Naive B cell (primary cell): ENCODE measurements at places on chromosomes 6 and 20.

DNA sequence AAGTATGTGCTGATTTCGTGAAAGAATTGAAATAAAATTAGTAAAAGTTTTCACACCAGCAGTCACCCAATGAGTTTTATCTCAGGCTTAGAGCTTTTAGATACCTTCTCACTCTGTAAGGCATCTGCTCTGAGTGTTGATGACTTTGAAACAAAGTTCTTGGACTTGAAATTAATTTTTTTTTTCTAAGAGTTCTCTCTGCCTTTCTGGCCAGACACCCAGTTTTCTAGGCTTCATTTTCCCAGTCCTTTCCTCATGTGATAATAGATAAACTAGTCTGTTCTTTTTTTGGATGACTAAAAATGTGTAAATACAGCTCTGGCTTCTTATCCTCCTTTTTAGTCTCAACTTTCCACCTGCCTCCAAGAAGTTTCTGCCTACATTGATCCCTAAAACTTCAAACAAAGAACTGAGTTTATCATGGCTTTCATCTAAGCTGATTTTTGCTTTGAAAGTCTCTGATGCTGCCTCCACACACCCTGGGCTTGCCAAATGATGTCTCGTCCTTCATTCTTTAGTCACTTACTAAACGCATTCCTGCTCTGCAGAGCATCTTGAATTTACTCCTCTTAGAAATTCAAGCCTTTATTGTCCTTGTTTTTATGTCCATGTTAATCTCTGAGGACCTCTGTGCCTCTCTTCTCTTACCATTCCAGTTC lies 32.7 kb downstream of the SLX4IP start:
- no peak for DNase-seq

DNA sequence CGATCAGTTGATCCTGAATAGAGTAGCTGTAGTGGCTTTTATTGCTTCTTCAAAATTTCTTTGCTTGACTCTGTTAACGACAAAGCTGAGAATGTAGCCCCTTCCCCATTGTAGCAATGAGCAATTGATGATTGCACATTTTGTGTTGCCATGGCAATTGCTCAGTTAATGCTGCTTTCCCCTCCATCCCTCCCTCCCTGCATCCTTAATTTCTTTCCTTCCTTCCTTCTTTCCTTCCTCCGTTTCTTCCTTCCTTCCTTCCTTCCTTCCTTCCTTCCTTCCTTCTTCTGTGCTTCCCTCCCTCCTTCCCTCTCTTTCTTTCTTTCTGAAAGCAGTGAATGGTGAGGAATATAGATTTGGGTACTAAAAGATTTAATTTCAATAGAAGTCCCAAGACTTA lies 557.3 kb upstream of the MAP3K7 start:
- DNase-seq: no peak

GRCh38 chr20:59580146-59580946 lies 24.0 kb upstream of the PHACTR3 start:
- no peak for DNase-seq

DNA sequence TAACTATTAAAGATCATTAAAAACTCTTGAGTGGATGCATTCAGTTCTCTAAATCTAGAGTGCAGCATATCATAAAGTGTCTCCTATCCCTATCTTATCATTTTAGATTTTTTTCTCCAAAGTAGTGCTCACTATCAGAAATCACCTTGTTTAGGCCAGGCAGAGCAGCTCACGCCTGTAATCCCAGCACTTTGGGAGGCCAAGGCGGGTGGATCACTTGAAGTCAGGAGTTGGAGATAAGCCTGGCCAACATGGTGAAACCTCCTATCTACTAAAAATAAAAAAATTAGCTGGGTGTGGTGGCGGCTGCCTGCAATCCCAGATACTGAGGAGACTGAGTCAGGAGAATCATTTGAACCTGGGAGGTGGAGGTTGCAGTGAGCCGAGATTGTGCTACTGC lies 368.9 kb downstream of the PRKN start:
- DNase-seq: no peak

- DNase-seq: no peak
These were observed 136.5 kb upstream of the SYNDIG1 start for GRCh38 chr20:24332956-24333355.

- DNase-seq: no peak
These were observed 175.2 kb downstream of the CDKAL1 start for GRCh38 chr6:20709451-20709850.

DNA sequence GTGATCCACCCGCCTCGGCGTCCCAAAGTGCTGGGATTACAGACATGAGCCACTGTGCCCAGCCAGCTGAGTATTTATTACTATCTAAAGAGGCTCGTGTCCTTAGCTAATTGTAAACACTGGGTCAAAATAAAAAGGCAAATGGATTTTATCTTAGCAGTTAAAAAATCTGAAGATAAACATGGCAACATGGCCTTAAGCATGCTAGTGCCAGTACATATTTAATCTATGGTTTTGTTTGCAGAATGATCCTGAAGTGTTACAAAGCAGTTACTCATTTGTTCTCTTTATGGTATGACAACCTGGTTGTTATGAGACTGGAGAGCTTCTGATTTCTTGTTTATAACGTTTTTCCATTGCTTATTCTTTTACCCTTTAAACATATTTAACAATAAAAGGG lies 3.9 kb upstream of the KIAA0408 start:
- DNase-seq: no peak

- DNase-seq: no peak
These were observed 25.1 kb downstream of the CAP2 start for GRCh38 chr6:17418281-17419188.
